Stimulated activated naive CD8-positive, alpha-beta T cell treated with anti-CD3 and anti-CD28 coated beads, Interleukin-15, Interleukin-2, amounts not matched to agents 100 U/mL and 50 U/mL, for 24 hours (primary cell): ENCODE measurements at places on chromosomes 3 and 15.

GRCh38 chr15:79314811-79315210 lies 3.9 kb downstream of the TMED3 start:
- no peak for DNase-seq

DNA sequence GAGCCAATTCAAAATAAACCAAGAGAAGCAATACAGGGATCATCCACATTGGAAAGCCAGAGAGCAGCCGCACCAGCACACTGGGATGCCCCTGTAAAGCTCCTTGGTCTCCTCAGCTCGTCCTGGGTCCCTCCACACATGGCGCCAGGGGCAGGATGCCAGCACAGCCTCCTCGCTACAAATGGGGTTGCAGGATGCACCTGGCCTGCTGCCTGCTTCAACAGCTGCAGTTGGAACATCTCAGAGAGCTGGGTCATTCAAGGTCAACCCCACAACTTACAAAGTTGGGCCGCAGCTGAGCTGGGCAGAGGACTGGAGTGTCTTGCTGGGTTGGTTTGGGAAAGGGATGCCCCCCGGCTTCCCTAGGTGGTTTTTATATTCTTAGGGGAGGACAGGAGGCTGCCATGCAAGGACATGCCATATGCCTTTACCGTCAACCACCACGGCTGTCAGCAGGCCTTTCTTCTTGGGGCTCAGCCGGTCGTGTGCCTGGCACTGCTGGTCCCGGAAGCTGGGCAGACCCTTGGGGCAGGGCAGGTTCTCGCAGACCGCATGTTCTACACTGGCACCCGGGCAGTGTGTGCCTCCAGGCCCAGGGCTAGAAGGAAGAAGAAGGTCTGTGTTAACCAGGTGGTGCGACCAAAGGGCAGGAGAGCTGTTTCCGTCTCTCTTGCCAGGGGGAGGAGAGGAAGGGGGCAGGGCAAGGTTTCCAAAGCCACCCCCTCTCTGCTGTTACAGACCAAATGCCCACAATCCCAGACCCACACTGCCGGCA lies 225.2 kb downstream of the ADAMTS17 start:
- DNase-seq, result no peak

GRCh38 chr3:124882816-124883747 lies 4.1 kb downstream of the ITGB5 start:
- DNase-seq, result no peak

- DNase-seq, result no peak
Measured at GRCh38 chr3:138861798-138862197, 27.1 kb upstream of the PIK3CB start.

DNA sequence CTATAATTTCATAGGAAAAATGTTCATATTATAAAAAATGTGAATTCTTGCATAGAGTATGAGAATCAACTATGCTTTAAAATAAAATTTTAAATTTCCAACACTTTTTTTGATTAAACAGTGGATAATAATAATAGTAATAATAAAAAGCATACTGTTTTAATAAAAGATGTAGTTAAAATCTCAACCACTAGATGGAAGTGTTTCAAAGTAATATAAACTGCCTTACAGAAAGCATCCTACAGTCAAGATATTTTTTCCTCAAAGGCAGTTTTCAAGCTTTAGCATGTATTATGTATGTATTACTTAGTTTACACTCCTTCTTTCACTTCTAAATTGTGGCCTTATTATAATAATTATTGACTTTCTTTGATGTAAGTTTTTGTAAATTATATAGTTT lies 217.5 kb downstream of the CHL1 start:
- no peak for DNase-seq

DNA sequence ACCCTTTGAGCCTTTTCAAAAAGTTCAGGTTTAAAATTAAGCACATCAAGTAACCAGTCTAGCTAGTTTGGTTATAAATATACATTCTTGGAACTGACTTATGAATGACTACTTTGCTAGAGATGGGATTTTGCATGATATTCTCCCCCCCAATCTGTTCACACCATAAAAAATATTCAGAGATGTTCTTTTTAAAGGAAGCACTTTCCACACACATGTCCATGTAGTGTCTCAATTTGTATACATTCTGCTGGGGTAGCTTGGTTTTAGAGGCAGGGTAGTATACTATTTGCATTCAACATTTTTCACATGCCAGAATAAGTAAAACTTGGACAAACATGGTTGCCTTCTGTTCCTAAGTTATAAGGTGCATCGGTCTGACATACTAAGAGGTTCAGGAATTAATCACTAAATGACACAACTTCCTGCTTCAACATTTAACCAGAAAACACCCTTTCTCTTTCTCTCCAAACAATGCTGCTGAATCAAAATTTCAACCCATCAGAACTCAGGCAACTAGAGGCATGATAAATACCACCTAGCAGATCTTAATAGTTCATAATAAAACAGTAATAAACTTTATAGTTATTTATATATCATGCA lies 57.0 kb downstream of the SUMF1 start:
- DNase-seq, result no peak

- peak; percentile 60 for DNase-seq
Measured at GRCh38 chr3:51982352-51982837, 940 bp upstream of the ACY1 start.

DNA sequence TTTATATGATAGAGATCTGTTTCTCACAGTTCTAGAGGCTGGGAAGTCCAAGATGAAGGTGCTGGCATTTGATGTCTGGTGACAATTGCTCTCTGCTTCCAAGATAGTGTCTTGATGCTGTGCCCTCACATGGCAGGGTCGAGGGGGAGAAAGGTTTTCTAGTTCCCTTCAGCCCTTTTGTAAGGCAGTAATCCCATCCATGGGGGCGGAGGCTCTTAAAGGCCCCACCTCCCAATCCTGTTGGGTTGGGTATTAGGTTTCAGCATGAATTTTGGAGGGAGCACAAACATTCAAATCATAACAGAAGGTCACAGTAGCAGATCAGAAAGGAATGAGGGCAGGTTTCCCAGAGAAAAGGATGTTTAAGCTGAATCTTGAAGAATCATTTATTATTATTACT lies 601.7 kb upstream of the ZNF717 start:
- DNase-seq, result no peak

- DNase-seq, result no peak
Measured at GRCh38 chr3:105083945-105084344, 282.8 kb upstream of the ALCAM start.

DNA sequence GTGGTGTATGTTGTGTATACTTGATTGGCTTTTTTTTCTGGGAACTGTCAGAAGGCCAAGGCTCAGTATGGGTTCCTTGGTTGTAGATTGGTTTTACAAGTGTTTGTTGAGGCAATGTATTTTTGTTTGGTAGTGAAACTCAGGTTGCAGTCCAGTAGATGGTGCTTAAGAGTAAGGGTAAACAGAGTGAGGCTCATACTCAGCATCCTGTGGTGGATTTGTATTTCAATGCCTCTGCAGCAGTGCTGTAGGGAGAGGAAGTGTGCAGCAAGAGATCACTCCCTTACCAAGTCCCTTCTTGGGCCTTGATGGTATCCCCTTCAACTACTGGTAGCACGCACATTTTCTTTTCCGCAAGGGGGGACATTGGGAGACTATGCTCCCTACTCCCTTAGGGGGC lies 428.5 kb upstream of the CNTN3 start:
- DNase-seq, result no peak

DNA sequence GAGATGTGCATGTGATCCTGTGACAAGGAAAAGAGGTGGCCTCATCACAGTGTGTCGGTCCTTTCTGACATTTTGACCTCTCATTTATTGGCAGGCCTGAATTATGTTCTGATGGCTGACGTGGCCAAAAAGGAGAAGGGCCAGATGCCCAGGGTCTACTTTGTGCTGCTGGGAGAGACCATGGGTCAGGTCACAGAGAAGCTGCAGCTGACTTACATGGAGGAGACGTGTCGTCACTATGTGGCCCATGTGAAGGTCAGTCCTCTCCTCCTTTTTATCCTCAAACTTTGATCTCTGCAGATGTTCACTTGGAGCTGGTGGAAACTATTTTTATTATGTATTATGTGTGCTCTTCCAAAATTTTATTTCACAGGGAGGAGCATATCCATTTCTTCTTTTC lies 319.3 kb upstream of the CTDSPL start:
- DNase-seq, result no peak

- DNase-seq, result no peak
Measured at GRCh38 chr3:116963802-116964201, 254.2 kb downstream of the TUSC7 start.

DNA sequence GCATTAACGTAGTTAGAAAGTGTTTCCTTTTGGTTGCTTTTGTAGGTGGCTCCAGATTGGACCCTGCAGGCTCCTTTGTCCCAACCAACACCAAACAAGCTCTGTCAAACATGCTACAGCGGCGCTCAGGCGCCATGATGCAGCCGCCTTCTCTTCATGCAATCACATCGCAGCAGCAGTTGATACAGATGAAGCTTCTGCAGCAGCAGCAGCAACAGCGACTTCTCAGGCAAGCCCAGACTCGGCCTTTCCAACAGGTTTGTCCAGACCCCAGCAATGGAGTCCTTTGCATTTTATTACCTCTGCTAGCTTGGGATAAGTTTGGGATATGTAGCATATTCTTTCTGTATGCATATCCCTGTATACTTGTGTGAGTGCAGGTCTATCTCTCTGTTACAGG lies 10.1 kb upstream of the P2RY12 start:
- no peak for DNase-seq

DNA sequence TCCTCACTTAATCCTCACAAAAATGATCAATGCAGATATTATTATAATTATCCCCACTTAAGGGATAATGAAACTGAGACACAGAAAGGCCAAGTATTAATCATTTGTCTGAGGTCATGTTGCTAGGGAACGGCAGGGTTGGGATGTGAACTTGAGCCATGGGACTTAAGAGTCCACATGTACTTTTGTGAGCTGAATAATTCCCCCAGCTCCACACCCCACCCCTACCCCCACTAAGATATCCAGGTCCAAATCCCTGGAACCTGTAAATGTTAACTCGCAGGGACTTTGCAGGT lies 290.5 kb upstream of the GADL1 start:
- DNase-seq, result no peak

GRCh38 chr15:92003515-92004067 lies 150.1 kb downstream of the SLCO3A1 start:
- no peak for DNase-seq

- no peak for DNase-seq
Measured at GRCh38 chr3:156170571-156170970, 50.2 kb downstream of the KCNAB1 start.

- no peak for DNase-seq
Measured at GRCh38 chr3:127925384-127925783, 10.4 kb downstream of the KBTBD12 start.

DNA sequence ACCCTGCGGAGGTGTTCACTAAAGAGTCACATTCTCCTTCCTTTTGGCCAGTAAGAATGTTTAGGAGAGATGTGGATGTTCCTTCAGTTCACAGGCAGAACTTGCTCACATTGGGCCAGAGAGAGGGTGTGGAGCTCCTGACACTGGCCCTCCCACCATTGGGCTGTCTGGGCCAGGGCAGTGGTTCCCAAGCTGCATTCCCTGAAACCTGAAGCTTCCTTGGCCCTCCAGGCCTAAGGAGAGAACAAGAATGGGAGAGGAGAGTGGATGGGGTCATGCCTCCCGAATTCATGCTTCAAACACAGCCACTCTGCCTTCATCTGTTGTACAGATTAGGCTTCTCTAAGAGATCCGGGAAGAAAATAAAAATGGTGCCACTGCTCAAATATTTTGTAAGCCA lies 257.4 kb downstream of the RORA start:
- no peak for DNase-seq

GRCh38 chr3:77281721-77282120 lies 241.8 kb downstream of the ROBO2 start:
- no peak for DNase-seq

GRCh38 chr3:115074502-115074901 lies 72.6 kb downstream of the ZBTB20 start:
- DNase-seq, result no peak

DNA sequence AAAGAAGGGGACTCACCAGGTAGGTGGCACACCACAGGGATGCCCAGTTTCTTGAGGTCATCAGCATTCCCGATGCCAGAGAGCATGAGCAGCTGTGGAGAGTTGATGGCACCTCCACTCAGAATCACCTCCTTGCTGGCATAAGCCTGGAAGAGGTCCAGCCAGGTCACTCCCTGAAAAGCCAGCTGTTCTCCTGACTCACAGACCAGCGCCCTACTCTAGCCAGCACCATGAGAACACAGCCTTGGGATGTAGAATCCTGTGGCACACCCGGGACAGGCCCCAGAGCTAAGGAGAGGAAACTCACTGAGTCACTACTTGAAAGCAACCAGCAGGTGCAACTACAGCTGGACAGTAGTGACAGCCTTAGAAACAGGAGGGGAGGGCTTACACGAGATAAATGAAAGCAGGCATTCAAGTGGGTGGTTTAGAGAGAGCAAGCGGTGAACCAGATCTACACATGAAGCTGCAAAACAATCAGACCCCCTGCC lies 24.5 kb downstream of the CHDH start:
- no peak for DNase-seq

GRCh38 chr3:88137836-88138235 lies 11.9 kb upstream of the C3orf38 start:
- DNase-seq, result no peak
